Activated gamma-delta T cell treated with anti-CD3 and anti-CD28 coated beads, Interleukin-2, amount 50 U/mL, for 16 hours (primary cell): ENCODE measurements at places on chromosomes 5 and 9.

DNA sequence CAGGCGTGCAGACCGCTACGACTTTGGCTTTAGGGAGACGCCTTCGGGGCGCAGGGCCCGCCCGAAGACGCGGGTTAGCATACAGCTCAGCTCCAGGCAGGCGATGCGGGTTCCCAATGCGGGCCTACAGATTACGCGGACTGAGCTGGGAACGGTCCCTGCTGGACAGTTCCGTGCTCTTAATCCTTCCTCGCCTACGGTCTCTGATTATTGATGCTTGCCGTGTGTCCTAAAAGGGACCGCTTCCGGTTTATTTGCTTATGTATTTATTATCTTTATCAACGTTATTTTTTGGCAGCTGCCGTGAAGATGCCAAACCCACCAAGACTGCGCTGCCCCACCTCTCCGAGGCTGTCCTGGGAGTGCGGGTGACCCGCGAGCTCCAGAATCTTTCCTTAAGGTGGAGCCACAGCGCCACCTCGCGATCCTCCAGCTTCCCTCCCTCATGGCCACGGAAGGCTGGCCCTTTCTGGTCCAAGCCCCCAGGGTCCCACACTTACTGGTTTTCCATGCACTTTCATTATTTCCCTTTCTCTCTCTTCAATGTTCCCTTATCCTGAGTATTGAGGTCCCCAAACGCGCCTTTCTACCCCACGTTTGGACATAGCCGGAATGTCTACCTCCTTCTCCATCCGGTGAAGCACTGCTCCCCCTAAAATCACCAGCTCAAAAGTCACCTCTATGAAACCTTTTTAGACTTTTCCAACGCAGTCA is 7.0 kb upstream of the EBF1 start:
- peak; percentile 51 for DNase-seq

- DNase-seq = no peak
Observed at GRCh38 chr5:64333886-64334285, 168.2 kb downstream of the RNF180 start.

DNA sequence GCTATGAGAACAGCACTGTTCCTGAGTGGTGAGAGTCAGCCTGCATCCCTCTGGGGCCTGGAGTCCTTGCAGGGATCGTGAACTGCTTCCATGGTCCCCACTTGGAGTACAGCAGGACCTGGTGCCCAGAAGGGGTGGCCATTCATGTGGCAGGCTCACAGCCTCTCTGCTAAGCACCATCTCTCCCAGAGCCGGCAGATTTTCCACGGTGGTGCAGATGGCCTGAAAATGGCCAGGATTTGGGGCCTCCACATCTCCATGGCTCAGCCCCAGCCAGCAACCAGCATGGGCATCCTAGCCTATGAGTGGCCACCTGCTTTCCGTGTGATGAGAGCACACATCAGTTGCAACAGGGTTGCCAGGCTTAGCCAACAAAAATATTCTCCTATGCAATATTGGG is 33.9 kb upstream of the SEMA4D start:
- DNase-seq = no peak

- DNase-seq = no peak
Observed at GRCh38 chr5:97559827-97560598, 377.0 kb upstream of the RIOK2 start.

DNA sequence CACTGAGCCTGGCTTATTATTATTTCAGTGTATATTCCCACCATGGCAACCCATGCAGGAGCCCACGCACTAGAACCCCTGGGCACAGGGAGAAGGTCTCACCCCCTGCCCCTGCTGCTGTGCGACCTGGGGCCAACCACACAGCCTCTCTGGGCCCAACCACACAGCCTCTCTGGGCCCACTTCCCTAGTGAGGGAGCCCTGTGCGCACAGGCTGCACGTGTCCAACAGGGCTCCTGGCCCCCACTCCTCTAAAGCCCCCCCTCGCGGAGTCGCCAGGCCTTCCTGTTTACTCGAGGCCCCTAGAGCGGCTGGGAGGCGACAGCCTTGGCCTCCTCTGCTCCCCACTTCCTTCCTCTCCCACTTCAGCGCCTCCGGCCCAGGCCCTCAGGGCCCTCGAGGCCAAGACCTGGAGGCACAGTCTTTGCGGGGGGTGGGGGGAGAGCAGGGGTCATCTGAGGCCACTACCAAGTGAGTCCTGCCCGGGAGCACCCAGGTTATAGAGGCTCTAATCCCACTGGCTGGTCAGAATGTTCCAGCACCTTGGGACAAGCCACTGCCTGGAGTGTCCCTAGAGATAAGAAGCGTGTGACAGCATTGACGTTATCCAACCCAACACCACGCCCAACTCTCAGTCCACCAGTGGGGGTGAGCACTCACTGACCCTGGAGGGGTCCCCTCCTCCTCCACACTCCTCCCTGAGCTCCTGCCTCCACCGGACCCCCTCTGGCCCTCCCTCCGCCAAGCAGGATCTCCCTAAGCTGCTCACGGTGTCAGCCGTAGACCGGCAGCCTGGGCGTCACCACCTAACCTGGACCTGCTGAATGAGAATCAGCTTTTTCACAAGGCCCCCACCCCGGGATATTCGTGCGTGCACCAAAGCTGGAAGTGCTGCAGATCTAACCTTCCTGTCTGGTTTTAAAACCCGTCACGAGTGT is 7.9 kb upstream of the ENG start:
- DNase-seq = peak; percentile 24

- no peak for DNase-seq
Observed at GRCh38 chr9:76912636-76913275, 6.8 kb upstream of the PRUNE2 start.

- no peak for DNase-seq
Observed at GRCh38 chr5:1726956-1727355, 72.7 kb downstream of the MRPL36 start.

- no peak for DNase-seq
Observed at GRCh38 chr5:153718713-153719112, 228.2 kb downstream of the GRIA1 start.

DNA sequence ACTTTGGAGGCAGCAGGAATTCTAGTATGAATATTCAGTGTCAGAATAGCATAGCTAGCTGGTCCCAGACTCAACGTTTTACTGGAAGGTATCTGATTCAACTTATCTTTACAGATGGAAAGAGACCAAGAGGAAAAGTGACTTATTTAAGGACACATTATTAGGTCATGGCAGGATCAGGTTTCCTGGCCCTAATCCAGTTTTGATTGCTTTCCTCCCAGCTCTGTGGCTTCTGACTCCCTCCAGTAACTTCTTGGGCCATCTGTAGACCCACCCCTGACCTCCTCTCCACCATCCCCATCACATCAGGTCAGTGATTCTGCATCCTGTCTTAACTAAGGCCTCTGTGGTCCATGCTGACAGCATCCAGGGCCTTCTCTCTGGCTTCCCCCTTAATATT is 38.4 kb downstream of the SH3TC2 start:
- DNase-seq = no peak

GRCh38 chr9:110971234-110971633 is 67.0 kb downstream of the LPAR1 start:
- DNase-seq = no peak

DNA sequence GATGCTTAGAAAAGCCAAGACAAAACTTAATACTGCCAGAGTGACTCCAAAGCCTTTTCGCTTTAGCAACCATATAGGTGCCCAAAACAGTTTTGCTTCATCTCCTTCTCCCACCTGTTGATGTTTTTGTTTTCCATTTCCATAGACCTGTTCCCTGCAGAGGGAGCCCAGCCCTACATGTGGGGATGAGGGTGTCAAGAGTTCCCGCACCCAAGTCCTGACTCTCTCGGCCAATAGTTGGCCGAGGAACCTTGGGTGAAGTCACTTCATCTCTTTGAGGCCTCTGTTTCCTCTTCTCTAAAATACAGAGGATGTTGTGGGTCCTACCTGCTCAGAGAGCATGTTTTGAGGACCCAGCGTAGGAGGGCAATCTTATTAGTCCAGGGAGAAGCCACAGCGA is 38.5 kb upstream of the LCP2 start:
- no peak for DNase-seq

DNA sequence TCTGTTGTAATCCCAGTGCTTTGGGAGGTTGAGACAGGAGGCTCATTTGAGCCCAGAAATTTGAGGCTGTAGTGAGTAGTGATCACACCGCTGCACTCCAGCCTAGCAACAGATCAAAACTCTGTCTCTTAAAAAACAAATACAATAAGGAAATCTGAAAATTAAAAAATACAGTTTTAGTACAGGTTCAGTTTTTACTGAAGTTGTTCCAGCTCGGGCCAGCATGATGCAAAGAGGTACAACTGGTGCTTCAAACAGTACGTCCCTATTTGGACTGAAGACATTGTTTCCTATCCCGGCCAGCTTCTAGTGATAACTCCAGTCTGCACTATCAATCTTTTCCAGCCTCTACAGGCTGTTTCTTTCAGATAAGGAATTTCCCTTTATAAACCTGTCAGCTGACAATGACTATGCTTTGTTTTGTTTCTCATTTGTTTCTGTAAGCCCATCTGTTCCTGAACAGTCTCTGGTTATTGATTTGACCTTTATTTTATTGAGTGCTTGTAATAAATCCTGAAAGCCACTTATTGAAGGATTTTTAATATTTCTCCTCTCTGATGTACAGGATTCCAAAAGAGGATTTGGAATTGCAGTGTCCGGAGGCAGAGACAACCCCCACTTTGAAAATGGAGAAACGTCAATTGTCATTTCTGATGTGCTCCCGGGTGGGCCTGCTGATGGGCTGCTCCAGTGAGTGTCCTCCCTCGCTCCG is 41.9 kb downstream of the TJP2 start:
- no peak for DNase-seq

DNA sequence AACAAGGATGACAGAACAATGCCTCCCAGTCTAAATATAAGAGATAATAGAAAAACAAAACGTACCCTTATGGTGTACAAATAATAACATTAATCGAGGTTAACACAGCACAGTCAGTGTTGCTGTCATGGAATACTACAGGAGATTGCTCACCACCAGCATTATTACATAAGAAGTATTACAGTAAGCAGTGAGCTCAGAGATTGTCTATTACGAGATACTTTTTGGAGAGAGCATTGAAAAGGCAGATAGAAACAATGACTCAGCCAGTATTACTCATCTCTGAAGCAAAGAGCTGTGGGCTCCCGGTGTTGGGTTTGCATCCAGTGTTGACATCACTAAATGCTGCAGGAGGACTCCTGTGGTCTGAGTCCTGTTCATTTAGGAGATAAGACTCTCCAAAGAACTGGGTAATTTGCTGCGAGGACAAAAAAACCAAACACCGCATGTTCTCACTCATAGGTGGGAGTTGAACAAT is 191.9 kb upstream of the SEMA6A start:
- no peak for DNase-seq

DNA sequence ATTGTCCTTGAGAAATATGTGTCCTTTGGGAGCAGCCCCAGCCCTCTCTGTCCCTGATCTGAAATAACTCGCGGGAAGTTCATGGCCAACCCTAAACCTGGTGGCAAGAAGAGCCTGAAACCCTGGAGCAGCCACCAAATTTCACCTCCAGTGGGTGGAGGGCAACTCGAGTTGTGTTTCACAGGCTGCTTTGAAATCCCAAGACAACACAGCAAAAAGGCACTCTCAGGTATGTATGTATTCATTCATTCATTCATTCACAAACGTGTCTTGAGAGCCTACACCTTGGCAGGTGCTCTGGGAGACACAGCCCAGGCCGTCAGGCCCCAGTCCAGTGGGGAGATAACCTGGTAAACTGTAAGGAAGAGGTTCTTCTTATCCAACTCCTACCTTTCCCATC is 35.7 kb upstream of the ALDH1B1 start:
- no peak for DNase-seq

DNA sequence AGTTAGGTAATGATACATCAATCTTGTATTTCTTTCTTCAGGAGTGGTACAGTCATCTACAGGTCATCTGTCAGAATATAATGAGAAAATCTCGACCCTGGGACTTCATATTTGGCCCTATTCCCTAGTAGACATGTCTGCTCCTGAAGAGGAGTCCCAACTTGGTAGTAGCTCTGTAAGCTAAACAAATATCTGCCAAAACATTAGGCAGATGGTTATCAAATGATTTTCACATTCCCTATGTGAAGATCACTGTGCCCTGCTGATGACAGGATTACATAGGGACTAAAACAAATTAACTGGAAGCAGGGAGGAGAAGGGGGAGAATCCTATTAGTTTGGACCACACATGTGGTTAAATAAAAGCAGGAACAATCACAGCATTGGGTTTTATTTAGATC is 138.6 kb upstream of the NFIB start:
- no peak for DNase-seq

DNA sequence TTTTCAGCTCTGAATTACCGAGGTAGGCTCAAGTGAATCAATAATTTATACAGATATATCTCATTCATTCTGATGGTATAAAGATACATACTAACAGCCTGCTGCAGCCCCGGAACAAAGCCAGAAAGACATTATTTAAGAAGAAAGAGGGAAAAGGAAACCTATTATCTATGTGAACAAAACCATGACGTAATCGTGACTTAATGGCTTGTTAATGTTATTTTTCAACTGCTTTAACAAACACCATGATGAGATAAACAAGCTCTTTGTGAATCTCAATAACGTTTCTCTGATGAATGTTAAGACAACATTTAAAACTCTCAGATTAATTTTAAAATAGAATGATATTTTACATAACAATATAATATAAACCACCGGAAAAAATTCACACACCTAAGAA is 237.1 kb downstream of the SLF1 start:
- DNase-seq = no peak

- DNase-seq = no peak
Observed at GRCh38 chr5:96278981-96279380, 154.1 kb downstream of the PCSK1 start.

DNA sequence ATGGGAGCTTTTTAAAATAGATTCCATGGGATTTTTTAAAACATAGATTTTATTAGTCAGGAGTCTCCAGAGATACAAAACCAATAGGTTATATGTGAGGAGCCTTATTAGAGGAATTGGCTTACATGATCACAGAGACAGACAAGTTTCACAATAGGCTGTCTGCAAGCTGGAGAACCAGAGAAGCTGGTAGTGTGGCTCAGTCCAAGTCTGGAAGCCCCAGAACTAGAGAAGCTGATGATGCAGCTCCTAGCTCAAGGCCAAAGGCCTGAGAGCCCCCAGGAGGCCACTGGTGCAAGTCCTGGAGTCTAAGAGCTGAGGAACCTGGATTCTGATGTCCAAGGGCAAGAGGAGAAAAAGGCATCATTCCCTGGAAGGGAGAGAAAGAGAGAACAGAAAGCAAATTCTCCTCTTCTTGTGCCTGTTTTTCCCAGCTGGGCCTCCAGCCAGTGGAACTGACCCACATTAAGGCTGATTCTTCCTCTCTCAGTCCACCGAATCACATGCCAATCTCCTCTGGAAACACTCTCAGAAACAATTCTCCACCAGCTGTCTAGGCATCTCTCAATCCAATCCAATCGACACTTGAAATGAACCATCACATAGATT is 59.3 kb downstream of the AHRR start:
- DNase-seq = no peak

DNA sequence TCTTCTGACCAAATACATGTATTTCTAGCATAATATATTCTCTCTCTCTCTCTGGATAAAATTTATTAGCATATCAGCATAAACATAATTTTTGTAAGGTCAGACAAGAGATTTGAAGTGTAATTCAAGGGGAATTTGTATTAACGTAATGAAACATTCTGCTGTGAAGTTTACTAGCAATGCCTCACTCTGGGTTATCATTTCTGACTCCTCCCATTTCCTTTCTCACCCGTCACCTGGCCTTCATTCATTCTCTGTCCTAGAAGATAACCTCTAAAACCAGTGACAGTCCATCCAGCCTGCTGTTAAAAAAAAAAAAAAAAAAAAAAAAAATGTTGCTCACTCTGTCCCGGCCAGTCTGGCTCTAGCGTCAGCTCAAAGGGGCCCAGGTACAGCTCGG is 27.1 kb downstream of the GRAMD2B start:
- no peak for DNase-seq
